ENCODE measurements at places on chromosomes 7 and 10.

GRCh38 chr7:49631960-49632359, 141.5 kb upstream of the VWC2 start:
- DNase-seq = no peak

GRCh38 chr7:29609162-29610037, 45.8 kb downstream of the PRR15 start:
- DNase-seq = no peak

- DNase-seq = no peak
Measured at GRCh38 chr7:25256333-25256819, 28.1 kb upstream of the NPVF start.

GRCh38 chr7:148395352-148395811, 195.2 kb upstream of the C7orf33 start:
- DNase-seq = no peak

GRCh38 chr10:59372543-59372942, 10.2 kb upstream of the FAM13C start:
- no peak for DNase-seq
